ENCODE measurements at places on chromosomes 6 and 20. TPM values are rescaled to one million over a fixed set of nuclear protein-coding genes. Genes with fewer than 3 reads are reported as not detected.

GRCh38 chr20:32621071-32621890, 36.1 kb upstream of the NOL4L start:
- H3K4me3 ChIP-seq, result no peak overlapping the region
- H3K27ac ChIP-seq, result no peak overlapping the region
- no peak for DNase-seq
- no peaks in the 10 kb centered on the region for H3K27me3 ChIP-seq

DNA sequence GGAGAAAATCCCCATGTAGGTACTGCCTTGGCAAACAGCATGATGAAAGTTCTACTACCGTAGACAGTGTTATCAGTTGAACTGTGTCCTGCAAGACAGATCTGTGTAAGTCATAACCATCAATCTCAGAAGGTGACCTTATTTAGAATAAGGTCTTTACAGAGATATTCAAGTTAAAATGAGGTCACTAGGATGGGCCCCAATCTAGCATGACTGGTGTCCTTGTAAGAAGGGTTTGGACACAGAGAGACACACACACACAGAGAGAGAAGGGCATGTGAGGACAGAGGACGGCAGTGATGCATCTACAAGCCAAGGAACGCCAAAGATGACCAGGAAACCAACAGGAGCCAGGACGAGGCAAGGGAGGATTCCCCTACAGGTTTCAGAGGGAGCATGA, 8.8 kb downstream of the TXNDC5 start:
- no peak for DNase-seq
- H3K27ac ChIP-seq, result no peak overlapping the region
- H3K27me3 ChIP-seq, result no peaks in the 10 kb centered on the region
- H3K4me3 ChIP-seq, result no peak overlapping the region

DNA sequence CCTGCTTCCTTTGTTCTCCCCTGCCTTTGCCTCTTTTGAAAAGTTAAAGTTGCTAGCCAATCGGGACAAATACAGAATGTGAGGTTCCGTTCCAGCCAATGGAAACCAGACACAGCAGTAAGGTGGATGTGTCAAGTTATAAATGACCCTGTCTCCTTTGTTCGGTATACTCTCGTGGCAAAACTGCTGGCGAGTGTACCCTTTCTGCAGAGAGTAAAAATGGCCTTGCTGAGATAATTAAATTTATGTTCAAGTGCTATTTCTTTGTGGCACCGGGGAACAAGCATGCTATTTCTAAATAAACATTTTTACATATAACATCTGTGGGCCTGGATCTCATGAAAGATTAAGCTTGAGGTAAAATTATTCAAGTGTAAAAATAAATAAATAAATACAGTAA, 50.2 kb downstream of the RARS2 start:
- no peaks in the 10 kb centered on the region for H3K27me3 ChIP-seq
- H3K27ac ChIP-seq, result no peak overlapping the region
- peaks cover 40% of the 10 kb centered on the region for H3K36me3 ChIP-seq
- H3K4me1 ChIP-seq, result peaks cover 6% of the 10 kb centered on the region
- no peak for DNase-seq

- H3K27me3 ChIP-seq, result no peaks in the 10 kb centered on the region
- no peaks in the 10 kb centered on the region for H3K36me3 ChIP-seq
- no peak for DNase-seq
- no peak overlapping the region for H3K27ac ChIP-seq
- peaks cover 9% of the 10 kb centered on the region for H3K4me1 ChIP-seq
- H3K4me3 ChIP-seq, result no peak overlapping the region
These were observed 44.9 kb downstream of the VEGFA start for GRCh38 chr6:43814865-43815264.

CDSN gene
- total RNA-seq, result not detected

GRCh38 chr6:148118244-148118643, 224.4 kb upstream of the SASH1 start:
- H3K4me1 ChIP-seq, result no peaks in the 10 kb centered on the region
- H3K27ac ChIP-seq, result no peak overlapping the region

POPDC3 gene
- total RNA-seq, result not detected

- no peak overlapping the region for H3K4me3 ChIP-seq
- H3K36me3 ChIP-seq, result peaks cover 37% of the 10 kb centered on the region
- peak overlapping the region; percentile 77 for H3K27ac ChIP-seq
- peaks cover 36% of the 10 kb centered on the region for H3K4me1 ChIP-seq
These were observed 45.1 kb upstream of the NEDD9 start for GRCh38 chr6:11277275-11278206.

GRCh38 chr6:82074556-82074955, 173.0 kb downstream of the IBTK start:
- H3K27ac ChIP-seq, result no peak overlapping the region
- no peak overlapping the region for H3K4me3 ChIP-seq
- no peaks in the 10 kb centered on the region for H3K36me3 ChIP-seq
- H3K4me1 ChIP-seq, result no peaks in the 10 kb centered on the region
- DNase-seq, result no peak
- H3K27me3 ChIP-seq, result no peaks in the 10 kb centered on the region

DNA sequence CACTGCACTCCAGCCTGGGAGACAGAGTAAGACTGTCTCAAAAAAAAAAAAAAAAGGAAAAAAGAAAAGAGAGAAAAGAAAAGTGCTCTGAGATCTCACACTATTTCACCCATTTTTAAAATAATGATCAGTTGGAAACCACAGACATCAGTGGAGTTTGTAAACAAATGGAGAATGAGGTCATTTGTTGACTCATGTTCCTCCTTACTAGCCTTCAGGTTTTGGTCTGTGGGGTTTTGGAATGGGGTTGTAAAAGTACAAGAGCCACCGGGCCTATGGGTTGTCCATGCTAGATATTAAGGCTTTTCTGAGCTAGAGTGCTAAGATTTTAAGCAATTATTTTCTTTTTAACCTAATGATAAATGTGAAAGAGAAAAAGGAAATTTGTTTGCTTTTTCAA, 104.4 kb upstream of the PRL start:
- no peak for DNase-seq
- no peaks in the 10 kb centered on the region for H3K4me1 ChIP-seq
- H3K4me3 ChIP-seq, result no peak overlapping the region
- no peaks in the 10 kb centered on the region for H3K36me3 ChIP-seq

SH3BGRL2 gene
- total RNA-seq, result 5.2 TPM

DNA sequence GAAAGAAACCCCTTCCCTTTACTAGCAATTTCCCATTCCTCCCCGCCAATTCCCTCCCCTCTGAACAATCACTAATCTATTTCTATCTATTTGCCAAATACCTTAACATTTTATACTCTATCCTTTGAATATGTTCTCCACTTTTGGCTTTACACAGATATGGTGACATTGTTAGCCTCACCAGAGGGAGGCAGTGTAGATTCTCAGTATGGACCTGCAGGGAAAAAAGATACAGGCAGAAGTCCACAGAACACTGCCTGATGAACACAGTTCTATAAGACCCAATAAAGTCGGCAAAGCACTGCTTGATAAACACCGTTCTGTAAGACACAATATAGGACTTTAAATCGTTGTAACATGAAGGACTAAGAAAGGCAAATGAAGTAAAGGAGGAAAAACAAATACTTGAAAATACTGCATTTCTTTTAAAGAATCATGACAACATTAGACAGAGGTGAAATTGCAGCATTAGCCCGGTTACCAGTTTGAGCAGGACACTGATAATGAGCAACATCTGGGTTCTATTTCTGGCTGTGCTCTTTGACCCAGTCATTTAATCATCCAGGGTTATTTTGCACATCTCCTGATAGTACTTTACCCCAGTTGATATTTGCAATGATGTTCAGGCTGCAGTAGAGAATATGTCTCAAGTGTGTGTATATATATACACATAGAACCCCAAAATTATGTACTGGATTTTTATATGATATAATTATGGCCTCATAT, 296.8 kb downstream of the UTRN start:
- H3K4me1 ChIP-seq, result peaks cover 23% of the 10 kb centered on the region
- peak; percentile 2 for DNase-seq
- H3K36me3 ChIP-seq, result peaks cover 5% of the 10 kb centered on the region
- no peak overlapping the region for H3K27ac ChIP-seq
- no peak overlapping the region for H3K4me3 ChIP-seq

DNA sequence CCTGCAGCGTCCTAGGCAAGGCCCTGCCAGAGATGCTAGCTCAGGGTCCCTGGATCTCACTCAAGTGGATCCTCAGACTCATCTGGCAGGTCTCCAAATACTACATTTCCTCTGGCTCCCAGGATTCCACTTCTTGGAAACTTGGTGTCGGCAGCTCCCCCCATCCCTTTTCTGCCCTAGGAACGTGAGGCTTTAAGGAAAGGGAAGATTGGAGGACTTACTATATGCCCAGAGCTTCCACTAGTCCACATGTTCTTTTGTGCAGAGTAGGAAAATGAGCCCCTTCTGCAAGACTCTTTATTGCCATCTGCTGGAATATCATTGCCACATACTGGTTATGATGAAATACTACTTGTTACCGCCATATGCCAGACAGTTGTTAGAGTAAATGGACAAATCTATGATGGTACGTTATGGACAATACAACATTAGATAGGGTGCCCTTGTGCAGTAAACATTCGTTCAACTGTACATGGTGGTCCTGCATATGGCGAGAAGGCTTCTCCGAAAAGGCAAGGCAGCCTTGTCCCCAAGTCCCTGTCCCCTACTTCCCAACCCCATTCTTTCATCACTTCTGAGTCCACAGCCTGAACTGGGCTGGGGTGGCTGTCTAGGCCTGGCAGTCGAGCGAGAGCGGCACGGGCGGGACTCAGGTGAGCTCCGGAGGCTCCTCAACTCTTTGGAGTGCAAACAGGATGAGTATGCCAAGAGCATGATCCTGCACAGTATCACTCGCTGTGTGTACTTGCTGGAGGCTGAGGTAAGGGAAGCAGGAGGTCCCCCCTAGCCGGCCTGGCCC, 780 bp downstream of the ARMC12 start:
- DNase-seq, result no peak
- H3K27me3 ChIP-seq, result no peaks in the 10 kb centered on the region
- peaks cover 28% of the 10 kb centered on the region for H3K4me1 ChIP-seq
- H3K36me3 ChIP-seq, result peaks cover 5% of the 10 kb centered on the region
- H3K4me3 ChIP-seq, result peak overlapping the region; percentile 38
- H3K27ac ChIP-seq, result peak overlapping the region; percentile 83

LPA gene
- total RNA-seq, result not detected

GRCh38 chr6:3227363-3228045, at the start of gene TUBB2B:
TSS of gene TUBB2B (minus strand) at chr6:3227653. CDS start at chr6:3227543, 110 bp downstream.
- peak within 1 kb of the TSS; percentile 76 for H3K4me3 ChIP-seq
- no peak for DNase-seq
- no peak within 1 kb of the TSS for H3K27ac ChIP-seq
- peaks cover 38% of the 10 kb centered on the region for H3K4me1 ChIP-seq

All from activated naive CD8-positive, alpha-beta T cell treated with anti-CD3 and anti-CD28 coated beads for 36 hours (primary cell).